IPS DF 19.7 (cell line): ENCODE measurements at places on chromosomes 12 and 14.

DNA sequence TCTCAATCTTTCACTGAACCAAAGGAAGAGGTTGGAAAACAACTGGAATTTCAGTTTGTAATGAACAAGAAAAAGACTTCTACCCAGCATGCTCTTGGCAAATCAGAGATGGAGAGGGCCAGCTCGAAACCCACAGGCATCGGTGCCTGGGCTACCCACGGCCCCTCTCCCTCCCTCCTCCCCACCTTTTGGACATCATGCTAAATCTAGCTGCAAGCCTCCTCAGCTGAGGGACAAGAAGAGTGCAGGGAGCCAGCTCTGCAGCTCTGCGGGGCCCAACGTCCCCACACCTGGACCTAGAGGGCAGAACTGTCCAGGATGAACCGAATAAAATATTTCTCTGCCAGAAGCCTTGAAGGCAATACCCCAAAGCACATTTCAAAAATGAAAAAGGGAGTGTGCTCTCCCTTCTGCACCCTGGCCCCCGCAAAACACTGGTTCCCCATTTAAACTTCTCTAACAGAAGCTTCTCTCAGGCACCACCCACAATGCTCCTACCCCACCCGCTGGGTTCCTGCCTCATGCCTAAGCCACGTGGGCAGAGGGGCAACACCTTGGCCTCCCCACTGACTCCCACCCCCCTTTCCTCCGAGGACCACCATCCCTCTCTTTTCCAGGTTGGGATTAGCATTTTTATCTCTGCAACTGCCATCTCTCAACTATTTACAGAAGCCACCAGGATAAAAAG lies 8.2 kb downstream of the CAMKK2 start:
- DNase-seq: no peak

DNA sequence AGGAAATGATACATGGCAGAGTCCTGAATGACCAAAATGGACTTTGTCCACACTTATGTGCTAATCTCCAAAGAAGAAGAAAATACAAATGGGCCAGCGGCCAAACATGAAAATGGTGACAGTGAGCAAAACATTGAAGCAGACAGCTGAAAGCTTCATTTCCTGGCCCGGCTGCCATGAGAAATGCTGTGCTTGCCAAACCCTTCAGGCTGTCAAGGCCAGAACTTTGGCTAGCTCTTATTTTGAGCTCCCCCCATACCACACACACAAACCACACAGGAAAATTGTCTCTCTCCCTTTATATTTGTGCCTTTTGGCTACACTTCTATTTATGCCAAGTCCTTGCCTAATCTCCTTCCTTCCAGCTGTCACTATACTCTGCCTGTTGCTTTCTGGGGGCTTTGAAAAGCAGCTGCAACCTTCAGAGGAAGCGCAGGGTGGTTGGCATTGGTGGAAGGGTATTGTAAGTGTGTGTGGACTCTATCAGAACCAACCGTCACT lies 323.8 kb downstream of the RAD51B start:
- DNase-seq: no peak

- no peak for DNase-seq
Measured at GRCh38 chr12:113863455-113863845, 102.7 kb downstream of the RBM19 start.

- no peak for DNase-seq
Measured at GRCh38 chr12:110917467-110917866, 2.9 kb downstream of the MYL2 start.

DNA sequence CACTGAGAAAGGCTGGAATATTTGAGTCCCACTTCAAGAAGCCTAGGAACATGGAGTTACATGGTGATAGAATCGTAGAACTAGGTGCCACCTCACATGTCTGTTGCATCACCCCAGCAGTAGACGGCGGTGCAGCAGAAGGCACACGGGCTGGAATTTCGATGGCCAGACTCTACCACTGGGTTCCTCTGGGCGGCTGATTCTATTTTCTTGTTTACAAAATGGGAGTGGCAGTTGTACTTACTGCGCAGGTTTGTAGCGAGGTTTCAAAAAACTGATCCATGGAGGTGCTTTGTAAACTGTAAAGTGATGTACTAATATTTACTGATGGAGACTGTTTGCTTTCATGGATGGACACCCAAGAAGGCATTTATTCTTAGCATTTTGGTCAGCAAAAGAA lies 45.7 kb downstream of the WDR20 start:
- DNase-seq: no peak

DNA sequence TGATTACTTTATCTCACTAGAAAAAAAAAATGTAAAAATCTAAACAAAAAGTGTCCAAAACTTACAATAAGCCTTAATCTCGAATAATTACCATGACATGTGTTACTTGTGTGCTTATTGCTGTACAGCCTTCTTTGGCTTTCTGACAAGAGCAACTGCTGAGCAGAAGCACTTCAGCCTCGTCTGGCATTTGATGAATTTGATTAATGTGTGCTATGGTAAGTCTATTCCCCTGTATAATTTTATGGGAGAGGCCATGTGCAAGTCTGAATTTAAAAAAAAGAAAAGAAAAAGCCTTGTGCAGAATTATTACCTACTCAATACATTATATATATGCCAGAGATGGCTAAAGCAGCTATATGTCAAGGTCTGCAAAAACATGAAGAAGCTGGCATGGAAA lies 113.9 kb downstream of the AEBP2 start:
- DNase-seq: no peak

DNA sequence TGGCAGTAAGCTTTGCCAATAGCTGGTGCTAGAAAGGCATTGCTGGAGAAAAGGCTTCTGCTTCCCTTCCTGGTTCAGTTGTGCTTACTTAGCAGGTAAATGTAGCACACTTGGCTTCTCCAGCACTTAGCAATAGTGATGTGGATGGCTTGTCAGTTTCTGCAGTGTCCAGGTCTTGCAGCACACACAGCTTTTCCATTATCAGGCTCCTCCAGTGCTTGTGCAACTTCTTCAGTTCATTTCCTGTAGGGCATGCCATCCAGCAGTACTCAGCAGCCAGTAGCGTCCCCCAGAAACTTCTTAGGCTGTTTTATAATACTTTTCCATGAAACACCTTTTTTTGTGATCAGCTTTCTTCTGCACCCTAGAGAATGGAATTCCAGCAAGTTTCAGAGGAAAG lies 154.6 kb downstream of the SLC6A15 start:
- no peak for DNase-seq

- DNase-seq: no peak
Measured at GRCh38 chr12:56103066-56103711, 1.2 kb upstream of the PA2G4 start.

GRCh38 chr12:12636641-12637040 lies 25.0 kb downstream of the CREBL2 start:
- no peak for DNase-seq

DNA sequence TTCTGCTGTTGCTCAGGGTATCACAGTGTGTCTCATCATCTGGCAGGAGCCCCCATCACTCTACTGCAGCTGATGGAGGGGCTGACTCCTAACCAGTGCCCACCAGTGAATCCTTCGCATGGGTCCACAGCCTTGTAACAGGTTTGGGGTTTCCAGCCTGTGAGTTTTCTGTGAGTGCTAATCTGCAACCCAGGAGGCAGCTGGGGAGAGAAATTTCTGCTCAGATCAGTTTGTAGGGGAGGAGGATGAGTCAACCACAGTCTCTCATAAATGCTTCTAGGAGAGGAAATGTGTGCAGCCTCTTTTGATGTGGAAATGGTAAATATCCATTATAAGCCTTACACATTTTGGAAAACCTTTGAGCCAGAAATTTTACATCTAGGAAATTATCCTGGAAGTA lies 871.3 kb downstream of the AACS start:
- no peak for DNase-seq

GRCh38 chr12:50070314-50071060 lies 13.1 kb downstream of the ASIC1 start:
- DNase-seq: no peak

DNA sequence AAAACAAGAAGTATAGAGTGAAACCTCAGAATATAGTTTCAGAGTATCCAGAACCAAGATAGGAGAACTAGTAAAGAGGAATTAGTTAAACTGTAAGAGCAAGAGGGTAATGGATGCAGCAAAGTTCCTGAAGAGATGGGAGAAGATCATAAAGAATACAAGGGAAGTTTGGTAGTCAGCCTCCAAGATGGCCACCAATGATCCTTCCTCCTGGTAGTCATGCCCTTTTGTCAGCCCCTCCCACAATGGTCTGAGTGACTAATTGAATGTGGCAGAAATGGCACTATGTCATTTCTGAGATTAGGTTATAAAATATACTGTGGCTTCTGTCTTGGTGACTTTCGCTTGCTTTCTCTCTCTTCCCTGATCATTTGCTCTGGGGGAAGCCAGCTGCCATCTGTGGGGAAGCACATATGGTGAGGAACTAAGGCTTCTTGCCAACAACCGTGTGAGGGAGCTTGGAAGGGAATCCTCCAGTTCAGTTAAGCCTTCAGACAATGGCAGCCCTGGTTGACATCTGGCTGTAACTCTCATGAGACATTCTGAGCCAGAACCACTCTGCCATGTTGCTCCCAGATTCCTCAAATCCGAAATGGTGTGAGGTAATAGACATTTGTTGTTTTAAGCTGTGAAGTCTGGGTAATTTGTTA lies 55.3 kb upstream of the AMN1 start:
- no peak for DNase-seq

DNA sequence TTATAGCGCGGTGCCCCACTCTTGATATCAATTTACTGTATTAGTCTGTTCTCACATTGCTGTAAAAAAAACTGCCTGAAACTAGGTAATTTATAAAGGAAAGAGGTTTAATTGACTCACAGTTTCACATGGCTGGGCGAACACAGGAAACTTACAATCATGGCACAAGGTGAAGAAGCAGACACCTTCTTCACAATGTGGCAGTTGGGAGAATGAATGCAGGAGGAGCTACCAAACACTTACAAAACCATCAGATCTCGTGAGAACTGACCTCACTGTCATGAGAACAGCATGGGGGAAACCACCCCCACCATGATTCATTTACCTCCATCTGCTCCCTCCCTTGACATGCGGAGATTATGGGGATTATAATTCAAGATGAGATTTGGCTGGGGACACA lies 42.3 kb downstream of the FBXO34 start:
- no peak for DNase-seq

DNA sequence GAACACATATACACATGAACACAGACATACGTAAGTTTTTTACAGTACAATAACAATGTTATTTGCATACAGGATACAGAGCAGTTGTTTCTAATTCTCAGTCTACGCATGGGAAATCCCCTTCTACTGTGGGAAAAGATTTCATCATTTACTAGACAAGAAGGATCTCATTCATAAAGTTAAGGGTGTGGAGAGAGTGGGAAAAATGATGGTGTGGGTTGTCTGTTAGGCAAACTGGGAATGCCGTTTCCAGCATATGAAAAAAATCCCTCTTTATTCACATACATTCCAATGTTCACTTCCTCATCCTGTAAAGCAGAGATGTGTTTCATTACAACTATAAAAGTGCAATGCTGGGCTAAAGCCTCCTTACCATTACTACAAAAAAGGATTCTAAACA lies 120.9 kb downstream of the SINHCAF start:
- DNase-seq: no peak

DNA sequence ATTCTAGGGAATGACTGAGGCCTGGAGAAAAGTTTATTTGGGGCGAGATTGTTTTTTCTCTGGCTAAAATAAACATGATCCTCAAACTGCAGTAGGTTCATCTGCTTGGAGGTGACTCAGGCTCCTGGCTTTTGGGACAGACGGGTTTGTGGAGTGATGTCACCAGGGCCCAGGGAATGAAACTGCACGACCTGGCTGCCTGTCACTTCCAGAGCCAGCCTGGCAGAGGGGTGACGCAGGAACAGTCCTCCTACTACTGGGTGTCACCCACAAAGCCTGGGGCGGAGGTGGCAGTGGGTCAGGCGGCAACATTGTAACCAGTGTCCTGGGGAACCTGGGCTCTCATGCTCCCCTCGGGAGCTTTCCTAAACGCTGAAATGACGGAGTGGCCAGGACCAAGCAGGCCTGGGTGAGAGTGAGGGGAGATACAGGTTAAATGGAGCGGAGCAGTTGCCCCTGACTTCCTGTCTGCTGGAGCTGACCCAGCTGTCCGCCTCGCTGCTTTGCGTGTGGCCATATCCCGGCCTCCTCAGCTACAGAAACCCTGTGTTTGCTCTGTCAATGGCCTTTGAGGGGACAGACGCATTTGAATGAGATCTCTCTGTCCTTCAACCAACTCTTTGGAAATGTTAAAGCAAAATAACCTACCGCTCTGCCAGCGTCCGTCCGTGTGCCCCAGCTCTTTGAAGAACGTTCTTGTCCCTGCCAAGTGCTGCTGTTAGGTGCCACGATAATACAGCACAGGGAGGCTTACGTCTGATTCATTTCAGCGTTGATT lies 6.5 kb downstream of the HIP1R start:
- no peak for DNase-seq

DNA sequence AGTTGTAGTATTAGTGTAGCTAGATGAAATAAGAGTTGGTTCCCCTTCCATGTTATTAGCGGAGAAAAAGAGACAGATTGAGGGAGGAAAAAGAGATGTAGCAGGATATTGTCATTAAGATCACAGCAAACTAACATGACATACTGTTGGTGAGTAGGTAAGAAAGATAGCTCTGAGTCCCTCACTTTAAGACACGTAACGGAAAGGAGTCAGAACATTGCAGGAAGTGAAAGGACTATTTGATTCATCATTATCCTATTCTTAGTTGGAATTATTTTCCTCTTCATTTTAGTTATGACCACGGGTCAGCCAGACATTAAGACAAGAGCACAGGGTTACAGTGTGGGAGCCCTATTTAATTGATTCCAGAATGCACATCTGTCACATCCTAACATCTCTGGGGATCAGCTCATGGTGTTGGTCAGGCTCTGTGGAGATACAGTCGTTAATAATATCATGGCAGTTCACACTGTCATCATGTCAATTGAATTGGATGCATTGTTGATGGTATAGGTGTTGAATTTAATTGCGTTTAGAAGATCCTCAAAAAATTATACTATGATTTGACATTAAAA lies 55.0 kb downstream of the TMX1 start:
- DNase-seq: no peak

DNA sequence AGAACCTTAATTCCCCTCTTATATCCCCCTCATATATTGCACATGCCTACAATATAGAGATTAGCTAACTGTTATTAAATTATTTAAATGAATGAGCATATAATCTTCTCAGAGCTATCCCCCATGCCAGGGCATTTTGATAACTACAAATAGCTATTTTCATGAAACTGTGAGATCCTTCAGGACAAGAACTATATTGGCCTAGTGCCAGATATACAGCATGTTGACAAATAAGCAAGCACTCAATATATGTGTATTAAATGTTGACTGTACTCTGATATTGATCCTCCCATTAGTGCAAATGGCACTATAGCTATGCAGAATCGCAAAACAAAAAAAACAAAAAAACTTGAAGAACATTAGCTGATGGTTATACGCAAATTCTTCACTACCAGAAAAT lies 134.1 kb upstream of the OTX2 start:
- no peak for DNase-seq

GRCh38 chr14:93059917-93060545 lies 55.7 kb downstream of the ITPK1 start:
- DNase-seq: no peak

DNA sequence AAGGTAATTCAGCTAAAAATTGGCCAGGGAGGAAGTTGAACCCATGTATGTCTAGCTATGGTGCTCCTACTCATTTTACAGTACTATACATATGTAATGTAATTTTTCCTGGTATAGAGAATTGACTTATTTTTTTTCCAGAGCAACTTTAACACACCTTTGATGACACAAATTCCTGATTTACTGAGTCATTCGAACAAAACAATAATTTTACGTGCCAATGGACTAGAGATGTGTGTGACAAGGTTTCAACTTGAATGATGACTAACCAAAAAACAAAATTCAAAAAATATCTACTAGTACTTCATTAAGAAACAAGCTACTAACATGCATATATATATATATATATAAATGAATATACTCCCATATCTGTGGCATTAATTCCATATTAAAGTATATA lies 180.5 kb downstream of the KITLG start:
- DNase-seq: no peak

GRCh38 chr12:75684678-75685616 lies 173.5 kb upstream of the KRR1 start:
- no peak for DNase-seq
